ENCODE measurements at places on chromosomes 3 and 15.

- no peak for DNase-seq
Measured at GRCh38 chr3:140276703-140277102, 341.7 kb downstream of the CLSTN2 start.

- no peak for DNase-seq
Measured at GRCh38 chr15:71066983-71067382, 48.3 kb upstream of the THSD4 start.

DNA sequence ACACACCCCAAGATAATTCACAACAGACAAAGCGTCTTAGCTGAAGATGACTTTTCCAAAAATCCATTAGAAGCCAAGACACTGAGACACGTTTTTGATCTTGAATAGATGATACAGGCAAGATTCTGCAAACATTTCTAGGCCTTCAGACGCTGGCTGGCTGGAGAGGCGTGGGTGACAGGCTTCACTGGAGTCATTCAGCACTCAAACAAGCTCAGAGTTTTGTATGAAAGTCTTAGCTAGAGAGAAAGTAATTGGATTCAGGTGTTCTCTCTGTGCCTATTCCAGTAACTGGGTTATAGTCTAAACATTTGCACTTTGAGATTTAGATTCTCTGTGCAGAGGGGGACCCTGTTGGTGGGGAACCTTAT, 147.7 kb upstream of the BHLHE40 start:
- no peak for DNase-seq

- no peak for DNase-seq
Measured at GRCh38 chr15:61680260-61681037, 379.8 kb downstream of the VPS13C start.

- DNase-seq = no peak
Measured at GRCh38 chr3:40192628-40193027, 116.9 kb upstream of the EIF1B start.

Data from stimulated activated CD8-positive, alpha-beta memory T cell treated with anti-CD3 and anti-CD28 coated beads, Interleukin-4, amount 100 ng/mL, for 4 hours (primary cell).